T1000 (cell line): ENCODE measurements at places on chromosomes 12 and 14.

- DNase-seq = no peak
Measured at GRCh38 chr14:68518761-68519670, 273.9 kb downstream of the ZFP36L1 start.

DNA sequence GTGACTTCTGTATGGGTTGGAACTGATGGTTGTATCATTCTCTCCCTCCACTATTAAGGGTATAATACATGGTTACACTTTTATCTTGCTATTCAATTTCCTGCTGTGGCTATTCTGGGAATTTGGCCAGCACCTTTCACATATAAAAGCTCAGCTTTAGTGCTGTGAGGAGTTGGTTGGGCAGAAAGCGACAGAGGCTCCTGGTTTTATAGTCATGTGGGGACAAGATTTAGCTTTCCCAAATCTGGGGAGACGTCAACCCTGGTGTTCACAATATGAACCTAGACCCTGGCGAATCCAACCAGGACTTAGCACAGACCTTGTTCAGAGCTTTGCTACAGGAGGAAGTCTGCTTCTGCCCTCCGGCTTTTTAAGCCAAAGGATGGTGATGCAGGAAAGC is 36.5 kb downstream of the FOS start:
- DNase-seq = no peak

- no peak for DNase-seq
Measured at GRCh38 chr12:34126239-34126641, 103.9 kb downstream of the ALG10 start.

- no peak for DNase-seq
Measured at GRCh38 chr14:90514566-90514965, 117.7 kb downstream of the CALM1 start.

DNA sequence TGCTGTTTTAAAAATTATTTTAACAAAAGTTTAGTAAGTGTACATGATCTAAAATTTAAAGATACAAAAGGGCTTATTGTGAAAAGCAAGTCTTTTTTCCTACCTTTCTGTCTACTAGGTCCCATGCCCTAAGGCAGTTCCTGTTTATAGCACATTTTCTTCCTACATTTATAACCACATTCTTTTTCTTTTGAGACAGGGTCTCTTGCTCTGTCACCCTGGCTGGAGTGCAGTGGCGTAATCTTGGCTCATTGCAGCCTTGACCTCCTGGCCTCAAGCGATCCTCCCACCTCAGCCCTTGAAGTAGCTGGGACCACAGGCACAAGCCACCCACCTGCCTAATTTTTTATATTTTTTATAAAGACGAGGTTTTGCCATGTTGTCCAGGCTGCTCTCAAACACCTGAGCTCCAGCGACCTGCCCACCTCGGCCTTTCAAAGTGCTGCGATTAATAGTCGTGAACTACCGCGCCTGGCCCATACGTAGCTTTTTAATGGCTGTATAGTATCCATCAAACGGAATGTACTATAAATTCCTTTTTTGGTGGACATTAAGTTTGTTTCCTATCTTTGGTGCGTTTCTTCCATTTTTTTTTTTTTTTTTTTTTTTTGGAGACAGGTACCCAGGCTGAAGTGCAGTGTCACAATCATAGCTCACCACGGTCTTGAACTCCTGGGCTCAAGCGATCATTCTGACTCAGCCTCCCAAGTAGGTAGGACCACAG is 20.9 kb downstream of the FRS2 start:
- DNase-seq = no peak

GRCh38 chr12:117749431-117749830 is 219.4 kb downstream of the KSR2 start:
- no peak for DNase-seq

GRCh38 chr12:54210400-54210790 is 21.6 kb upstream of the SMUG1 start:
- no peak for DNase-seq

DNA sequence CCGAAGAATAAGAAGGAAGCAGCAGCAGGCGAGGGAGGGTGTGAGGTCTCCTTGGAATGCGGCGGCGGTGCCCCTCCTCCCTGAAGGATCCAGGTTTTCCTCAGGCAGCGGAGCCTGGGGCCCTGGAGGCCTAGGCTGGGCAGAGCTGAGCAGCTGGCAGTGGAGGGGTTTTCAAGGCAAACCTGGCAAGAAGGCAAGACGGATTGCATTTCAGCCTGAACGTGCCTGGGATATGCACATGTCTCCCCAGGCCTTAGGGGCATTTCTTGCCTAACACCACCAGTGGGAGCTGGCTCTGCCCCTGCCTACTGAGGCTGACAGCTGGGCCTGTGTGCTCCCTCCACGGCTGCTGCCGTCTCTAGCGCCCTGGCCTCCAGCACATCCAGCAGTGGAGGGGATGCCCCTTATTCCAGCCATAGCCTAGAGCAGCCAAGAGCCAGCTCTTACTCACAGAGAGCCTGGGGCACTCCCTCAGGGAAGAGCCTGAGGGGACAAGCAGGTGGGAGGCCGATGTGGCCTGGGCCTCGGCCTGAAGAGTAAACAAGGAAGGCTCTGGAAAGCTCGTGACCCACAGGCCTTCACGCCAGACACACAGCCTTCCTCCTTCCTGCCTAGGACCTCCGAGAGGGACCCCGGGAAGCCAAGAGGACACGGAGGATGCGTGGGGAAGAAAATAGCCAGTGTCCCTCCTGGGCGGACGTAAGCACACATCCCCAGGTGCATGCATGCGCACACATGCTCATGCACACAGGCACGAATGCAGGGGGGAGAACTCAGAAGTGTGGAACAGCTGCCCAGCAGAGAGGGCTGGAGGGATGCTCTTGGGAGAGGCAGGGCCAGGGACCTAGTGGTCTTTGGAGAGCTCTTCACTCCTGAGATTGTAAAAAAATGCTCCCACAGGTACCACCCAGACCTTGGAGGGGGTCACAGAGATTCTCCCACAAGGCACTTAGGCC is 23.0 kb upstream of the EIF2B2 start:
- peak; percentile 78 for DNase-seq

DNA sequence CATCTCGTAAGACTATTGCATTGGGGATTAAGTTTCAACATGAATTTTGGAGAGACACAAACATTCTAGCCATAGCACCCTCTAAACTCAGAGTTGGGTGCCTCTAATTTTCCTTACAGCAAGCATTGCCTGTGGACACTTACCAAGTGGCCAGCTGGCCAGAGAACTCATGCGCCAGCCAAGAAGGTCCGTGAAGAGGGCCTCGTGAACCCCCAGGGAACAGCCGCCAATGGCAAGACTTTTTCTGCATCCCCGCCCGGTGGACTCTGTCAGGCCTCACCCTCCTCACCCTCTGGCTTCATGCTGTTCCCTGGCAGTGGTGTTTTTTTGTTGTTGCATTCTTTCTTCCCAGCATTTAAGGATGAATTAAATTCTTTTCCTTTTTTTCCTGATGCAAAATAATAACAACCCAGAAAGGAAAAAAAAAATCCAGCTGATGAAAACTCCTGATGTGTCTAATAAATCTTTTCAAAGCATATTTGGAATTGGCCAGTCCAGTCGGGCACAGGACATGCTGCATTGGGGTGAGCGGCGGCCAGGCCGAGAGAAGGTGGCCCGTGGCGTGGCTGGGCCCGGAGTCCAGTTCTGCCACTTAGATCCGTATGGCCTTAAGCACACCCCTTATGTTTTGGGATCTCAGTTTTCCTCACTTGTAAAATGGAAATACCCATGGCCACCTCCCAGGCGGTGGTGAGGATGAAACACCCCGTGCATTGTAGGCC is 191.9 kb upstream of the DIO3 start:
- DNase-seq = no peak

GRCh38 chr14:92638904-92639303 is 109.5 kb downstream of the LGMN start:
- no peak for DNase-seq

DNA sequence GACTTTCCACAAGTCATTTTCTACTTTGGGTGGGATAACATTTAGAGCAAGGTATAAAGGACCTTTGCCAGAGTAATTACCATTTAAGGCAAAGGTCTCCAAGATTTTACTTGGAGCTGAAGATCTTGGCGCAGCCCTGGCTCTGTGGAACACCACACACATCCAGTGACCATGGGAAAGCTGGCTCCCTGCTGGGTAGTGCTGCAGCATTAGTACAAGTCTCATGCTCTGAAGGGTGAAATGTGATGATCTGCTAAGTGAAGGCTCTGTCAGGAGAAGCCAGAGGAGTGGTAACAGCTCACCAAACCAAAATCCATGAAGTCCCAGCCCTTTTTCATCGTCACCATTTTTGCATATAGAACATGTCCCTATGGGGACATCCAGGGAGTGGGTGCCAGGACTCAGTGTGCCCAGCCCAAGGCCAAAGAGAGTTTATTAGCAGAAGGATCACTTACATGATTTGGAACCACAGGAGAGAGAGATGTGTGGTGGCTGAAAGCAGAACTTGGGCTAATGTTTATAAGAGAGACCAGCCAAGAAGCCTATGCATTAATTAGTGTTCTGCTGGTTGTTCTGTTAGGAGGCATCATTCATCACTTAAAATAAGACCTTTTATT is 110.7 kb downstream of the SLC38A6 start:
- no peak for DNase-seq

DNA sequence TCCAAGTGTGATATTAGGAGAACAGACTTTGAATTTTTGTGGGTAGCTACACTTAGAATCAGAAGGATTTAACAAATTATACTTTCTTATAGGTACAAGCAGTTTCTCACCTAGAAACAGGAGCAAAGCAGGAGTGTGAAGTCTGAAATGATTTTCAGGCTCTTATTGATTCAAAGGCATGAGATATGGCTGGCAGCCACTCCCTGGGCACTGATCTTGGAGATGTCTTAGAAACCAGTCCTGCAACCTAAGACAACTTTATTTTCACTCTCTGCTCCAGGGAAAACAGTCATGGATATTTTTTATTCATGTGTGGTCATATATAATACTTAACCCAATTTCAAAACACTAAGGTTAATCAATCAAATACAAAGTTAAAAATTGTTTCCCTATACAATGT is 254.9 kb upstream of the TMEM132C start:
- DNase-seq = no peak

- no peak for DNase-seq
Measured at GRCh38 chr12:6620137-6620884, 13.1 kb upstream of the CHD4 start.

GRCh38 chr14:81784084-81784483 is 250.4 kb upstream of the SEL1L start:
- DNase-seq = no peak

GRCh38 chr14:70190156-70190555 is 1.4 kb upstream of the SLC8A3 start:
- no peak for DNase-seq

- DNase-seq = no peak
Measured at GRCh38 chr14:52661314-52661713, 34.0 kb downstream of the ERO1A start.

- DNase-seq = no peak
Measured at GRCh38 chr12:105279460-105280056, 43.6 kb upstream of the APPL2 start.
